ENCODE measurements at places on chromosomes 12 and 14. TPM values are rescaled to one million over a fixed set of nuclear protein-coding genes. Genes with fewer than 3 reads are reported as not detected.

Gene AQP6
- 13.5 TPM for polyA plus RNA-seq

GRCh38 chr14:55533960-55534359 lies 46.0 kb upstream of the KTN1 start:
- no peak for DNase-seq

GRCh38 chr12:117063162-117063911 lies 35.9 kb downstream of the TESC start:
- no peak for DNase-seq

DNA sequence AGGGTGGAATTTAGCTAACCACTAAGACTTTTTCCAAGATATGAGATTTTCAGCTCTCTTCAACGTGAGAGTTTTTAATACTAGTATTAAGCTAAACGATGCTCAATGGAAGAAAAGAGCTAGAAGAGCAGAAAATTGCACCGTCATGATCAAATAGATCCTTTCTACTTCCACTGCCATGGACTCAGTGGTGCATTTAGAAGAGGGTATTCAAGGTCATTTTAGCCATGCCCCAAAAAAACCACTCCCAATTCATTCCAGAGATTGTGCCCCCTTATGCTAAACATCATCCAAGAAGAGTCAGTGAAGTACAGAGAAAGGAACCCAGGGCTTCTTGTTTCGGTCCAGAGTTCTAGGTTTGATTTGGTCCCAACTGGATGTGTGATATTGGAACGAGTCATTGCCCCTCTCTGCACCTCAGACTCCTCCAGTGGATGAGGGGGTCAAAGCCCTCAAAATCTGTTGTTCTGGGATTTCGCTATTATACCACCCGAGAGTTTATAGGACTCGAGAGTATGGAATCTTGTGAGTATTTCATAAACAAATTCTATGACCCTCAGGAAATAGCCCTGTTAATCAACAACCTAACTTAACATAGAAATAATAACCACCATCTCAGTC lies 55.2 kb downstream of the DAD1 start:
- no peak for DNase-seq

- no peak for DNase-seq
These were observed 47.1 kb downstream of the NCOR2 start for GRCh38 chr12:124520265-124520701.

Measured in left renal cortex interstitium (tissue), 4 donors.